Hematopoietic multipotent progenitor cell treated with erythropoietin and hydrocortisone succinate and interleukin-3 and kit ligand, for 4 days (in vitro differentiated cells): ENCODE measurements at places on chromosomes 2 and 18.

GRCh38 chr2:212914392-212914791 is 237.0 kb downstream of the IKZF2 start:
- DNase-seq: peak; percentile 66

GRCh38 chr2:221948076-221948475 is 350.7 kb downstream of the PAX3 start:
- no peak for DNase-seq

- no peak for DNase-seq
These were observed 9.7 kb downstream of the VIT start for GRCh38 chr2:36706021-36706876.

GRCh38 chr2:159891917-159892730 is 94.1 kb upstream of the CD302 start:
- DNase-seq: no peak

GRCh38 chr2:10817413-10817812 is 4.8 kb upstream of the PDIA6 start:
- DNase-seq: peak; percentile 24

- peak; percentile 20 for DNase-seq
These were observed 146.0 kb downstream of the SETBP1 start for GRCh38 chr18:44826418-44827259.

DNA sequence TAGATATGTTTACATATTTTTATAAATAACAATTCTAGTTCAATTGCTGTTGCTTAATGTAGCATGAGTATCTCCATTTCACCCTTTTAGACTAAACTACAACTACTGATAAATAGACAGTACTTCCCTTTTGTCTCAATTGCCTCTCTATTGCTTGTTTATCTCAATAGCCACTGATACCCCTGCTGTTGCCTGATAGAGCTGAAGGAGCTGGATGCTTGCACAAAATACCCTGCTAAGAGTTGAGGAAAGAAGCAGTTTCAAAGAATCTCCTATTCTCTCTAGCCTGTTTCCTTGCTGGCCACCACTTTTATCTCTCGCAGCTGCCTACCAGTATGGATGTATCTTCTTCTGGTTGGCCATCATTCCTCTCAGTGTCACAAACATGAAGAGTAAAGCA is 16.9 kb upstream of the ZNF804A start:
- DNase-seq: peak; percentile 88

DNA sequence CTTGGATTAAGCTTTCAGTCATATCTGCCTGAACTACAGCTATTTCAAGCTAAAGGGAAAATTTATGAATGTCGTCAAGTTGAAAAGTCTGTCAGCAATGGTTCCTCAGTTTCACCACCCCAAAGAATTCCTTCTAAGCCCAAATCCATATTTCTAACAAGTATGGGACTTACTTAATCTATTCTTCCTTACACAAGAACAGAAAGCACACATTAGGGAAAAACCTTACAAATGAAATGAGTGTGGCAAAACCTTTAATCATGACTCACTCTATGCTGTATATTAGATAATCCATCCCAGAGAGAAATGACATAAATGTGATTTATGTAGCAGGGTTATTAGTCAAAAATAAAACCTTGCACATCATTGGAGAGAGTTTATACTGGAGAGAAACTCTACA is 78.9 kb downstream of the RAB31 start:
- no peak for DNase-seq

- no peak for DNase-seq
These were observed 58.6 kb upstream of the ZFP36L2 start for GRCh38 chr2:43284967-43285366.

DNA sequence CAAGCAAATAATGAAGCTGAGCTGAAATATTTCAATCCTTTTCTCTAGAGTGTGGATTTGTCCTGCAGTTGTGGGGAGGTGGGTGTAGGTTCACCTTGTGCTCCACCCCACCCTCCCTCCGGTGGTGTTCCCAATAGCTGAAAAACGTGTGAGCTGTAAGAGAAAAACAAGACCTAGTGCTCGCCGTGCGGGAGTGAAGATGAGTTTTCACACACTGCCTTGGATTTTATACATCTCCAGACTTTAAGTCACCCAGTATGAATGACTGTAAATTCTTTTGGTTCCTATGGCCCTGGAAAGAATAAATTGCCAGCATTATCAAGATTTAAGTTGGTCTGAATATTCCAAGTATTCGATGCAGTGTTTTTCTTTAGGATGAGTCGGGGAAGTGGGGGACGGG is 1.9 kb upstream of the SOX11 start:
- DNase-seq: no peak

- no peak for DNase-seq
These were observed 254.5 kb downstream of the NEDD4L start for GRCh38 chr18:58298251-58299134.

DNA sequence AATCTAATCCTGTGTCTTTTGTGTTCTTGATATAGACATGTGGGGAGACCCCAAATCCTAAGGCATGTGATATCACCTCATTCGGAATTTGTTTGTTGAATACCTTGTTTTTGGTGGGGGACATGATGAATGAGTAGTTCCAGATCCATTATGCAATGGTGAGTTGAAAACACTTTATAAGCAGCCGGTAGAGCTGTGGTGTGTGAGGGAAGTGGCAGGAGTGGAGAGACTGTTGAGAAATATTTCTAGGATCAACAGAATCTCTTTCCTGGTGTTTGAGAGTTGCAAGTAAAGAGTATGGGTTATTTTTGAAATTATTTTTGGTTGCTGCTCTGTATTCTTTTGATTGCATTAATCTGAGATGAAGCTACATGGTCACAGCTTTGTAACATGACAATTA is 34.4 kb downstream of the LHCGR start:
- DNase-seq: no peak

- no peak for DNase-seq
These were observed 110.8 kb downstream of the VIT start for GRCh38 chr2:36807223-36807886.

DNA sequence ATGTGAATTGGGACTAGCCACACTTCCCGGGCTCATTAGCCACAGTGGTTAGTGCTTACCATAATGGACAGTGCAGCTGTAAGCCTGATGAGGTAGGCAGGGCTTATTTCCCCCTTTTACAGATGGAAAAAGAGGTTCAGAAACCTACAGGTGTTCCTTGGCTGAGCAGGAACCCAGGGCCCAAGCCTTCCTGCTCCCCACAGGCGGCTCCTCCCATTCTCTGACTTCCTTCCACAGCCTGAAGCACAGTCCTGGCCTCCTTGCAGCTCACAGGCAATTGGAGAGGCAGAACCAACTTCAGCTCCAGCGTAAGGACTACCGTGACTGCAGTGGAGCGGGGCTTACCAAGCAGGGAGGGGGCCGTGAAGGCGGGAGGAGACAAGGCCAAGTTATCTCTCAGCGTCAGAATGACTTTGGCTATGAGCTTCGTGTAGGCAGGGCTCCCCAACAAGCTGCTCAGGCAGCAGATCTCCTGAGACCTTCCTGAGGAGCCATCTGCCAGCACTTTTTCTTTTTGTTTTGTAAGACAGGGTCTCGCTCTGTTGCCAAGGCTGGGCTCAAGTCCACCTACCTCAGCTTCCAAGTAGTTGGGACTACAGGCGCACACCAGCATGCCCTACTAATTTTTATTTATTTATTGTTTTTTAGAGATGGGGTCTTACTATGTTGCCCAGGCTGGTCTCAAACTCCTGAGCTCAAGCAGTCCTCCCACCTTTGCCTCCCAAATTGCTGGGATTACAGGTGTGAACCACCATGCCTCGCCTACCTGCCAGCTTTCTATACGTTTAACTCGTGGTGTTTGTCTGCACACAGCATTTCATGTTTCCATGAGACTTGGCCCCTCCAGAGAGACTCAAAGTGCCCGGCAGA is 34.2 kb upstream of the NT5DC4 start:
- peak; percentile 92 for DNase-seq

- no peak for DNase-seq
These were observed 78.5 kb downstream of the MAIP1 start for GRCh38 chr2:200033929-200034328.
